ENCODE measurements at places on chromosomes 6 and 20.
A peak's percentile ranks its signal among the peaks of the same experiment; 100 is the strongest.

- DNase-seq: no peak
These were observed 154.8 kb downstream of the PTPRK start for GRCh38 chr6:128365520-128366160.

- no peak for DNase-seq
These were observed 590.7 kb downstream of the MEI4 start for GRCh38 chr6:78243519-78243918.

GRCh38 chr6:106098383-106099234, 12.5 kb downstream of the PRDM1 start:
- peak; percentile 66 for DNase-seq

GRCh38 chr20:24662322-24662721, 192.9 kb downstream of the SYNDIG1 start:
- DNase-seq: no peak

DNA sequence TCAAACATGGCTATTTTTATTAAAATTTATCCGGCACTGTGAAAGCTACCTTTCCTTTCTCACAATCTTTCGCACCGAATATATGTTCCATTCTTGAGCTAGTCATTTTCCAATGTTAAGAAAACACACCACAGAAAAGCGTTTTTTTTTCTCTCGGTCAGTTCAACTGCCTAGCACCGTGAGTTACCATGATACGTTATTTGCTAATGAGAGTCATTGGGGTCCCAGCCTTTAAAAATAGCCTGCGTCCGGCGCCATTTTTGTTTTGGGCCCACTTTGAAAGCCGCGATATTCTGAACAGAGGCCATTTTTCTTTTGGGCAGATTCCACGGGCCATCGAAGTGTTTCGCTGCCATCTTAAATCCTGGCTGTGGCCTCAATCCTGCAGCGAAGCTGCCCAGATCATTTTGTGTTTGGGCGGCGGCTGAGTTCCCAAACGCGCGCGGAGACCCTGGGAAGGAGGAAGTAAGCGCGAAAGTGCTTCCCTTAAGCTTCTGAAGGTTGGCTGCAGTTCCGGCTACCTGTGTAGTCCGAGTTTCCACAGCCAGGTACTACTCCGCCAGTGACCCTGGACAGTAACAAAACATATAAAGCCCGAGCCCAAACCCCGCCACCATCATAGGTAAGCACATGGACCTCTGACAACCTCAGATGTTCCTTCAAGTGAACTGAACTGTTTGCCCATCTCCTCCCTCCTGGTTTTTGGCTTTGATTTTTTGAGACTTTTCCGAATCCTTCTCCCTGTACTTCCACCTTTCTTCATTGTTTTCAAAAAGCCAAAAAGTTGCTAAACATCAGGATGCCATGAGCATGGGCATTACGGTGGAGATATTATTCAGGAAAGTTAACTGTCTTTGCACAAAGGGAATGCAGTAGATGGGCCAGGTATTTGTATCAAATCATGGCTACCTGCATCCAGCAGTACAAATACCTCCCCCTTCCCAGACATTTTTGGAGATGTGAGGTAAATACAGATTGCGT, at the start of gene SLX4IP:
TSS of gene SLX4IP (plus strand) at position 474 of the 981 bp plus-strand sequence. CDS start 22,900 bp downstream, outside the sequence.
- DNase-seq: no peak

DNA sequence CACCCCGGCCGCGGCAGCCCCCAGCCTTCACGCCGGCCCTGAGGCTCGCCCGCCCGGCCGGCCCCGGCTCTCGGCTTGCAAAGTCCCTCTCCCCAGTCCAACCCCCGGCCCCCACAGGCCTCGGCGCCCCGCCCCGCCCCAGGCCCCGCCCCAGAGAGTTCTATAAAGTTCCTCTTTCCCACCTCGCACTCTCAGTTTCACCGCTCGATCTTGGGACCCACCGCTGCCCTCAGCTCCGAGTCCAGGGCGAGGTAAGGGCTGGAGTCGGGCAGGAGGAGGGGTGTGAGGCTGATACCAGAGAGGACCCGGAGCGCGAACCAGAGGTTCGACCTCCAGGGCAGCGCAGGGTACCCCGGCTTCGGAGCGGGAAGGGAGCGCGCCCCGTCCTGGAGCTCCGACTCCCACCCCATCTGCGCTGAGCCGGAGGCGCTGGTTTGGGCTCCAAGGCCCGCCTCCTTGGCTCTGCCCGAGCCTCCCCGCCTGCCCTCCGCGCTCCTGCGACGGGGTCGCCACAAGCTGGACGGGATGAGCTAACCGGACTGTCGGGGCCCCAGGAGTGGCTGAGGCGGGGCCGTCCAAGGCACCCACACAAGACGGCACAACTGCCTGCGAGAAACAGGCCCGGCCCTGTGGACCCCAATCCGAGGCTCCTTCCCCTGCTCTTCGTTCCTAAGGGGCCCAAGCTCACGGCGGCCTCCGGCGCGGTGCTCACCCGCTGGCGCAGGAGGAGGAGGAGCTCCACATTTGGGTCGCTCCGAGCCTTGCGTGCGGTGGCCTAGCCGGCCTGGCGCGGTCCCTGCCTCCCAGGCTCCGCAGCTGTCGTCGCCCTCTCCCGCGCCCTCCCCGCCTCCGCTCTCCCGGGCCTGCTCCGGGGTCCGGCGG, at the start of gene IRF4:
TSS of gene IRF4 (plus strand) at position 194 of the 882 bp plus-strand sequence. CDS start 1,401 bp downstream, outside the sequence.
- DNase-seq: no peak

- DNase-seq: no peak
These were observed 71.2 kb upstream of the THBS2 start for GRCh38 chr6:169324656-169325459.

DNA sequence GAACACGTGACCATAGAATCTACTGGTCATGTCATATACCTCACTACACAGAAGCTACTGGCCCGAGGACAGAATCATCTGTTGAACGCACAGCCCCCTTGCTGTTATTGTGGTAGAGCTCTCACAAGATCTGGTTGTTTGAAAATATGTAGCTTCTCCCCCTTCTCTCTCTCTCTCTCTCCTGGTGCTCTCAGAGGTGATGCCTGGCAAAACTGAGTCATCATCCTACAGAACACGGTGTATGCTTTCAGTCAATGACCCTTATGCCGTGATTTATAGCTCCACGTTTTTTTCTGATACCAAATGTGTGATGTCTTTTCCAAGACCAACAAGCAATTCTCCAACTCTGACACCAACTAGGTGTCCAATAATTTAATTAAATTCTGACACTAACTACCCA, 13.0 kb upstream of the RBM24 start:
- DNase-seq: no peak

DNA sequence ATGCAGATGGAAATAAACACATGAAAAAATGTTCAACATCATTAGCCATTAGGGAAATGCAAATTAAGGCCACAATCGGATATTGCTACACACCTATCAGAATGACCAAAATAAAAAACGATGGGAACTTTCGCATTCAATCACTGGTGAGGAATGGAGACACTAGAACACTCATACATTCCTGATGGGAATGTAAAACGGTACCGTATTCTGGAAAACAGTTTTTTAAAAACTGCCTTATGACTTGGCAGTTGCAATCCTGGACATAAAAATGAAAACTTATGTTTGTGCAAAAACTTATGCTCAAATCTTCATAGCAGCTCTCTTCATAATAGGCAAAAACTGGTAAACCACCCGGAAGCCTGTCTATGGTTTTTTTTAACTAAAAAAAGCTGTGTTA, 146.0 kb downstream of the CEBPB start:
- no peak for DNase-seq

- no peak for DNase-seq
These were observed 64.9 kb upstream of the CITED2 start for GRCh38 chr6:139439349-139439748.

DNA sequence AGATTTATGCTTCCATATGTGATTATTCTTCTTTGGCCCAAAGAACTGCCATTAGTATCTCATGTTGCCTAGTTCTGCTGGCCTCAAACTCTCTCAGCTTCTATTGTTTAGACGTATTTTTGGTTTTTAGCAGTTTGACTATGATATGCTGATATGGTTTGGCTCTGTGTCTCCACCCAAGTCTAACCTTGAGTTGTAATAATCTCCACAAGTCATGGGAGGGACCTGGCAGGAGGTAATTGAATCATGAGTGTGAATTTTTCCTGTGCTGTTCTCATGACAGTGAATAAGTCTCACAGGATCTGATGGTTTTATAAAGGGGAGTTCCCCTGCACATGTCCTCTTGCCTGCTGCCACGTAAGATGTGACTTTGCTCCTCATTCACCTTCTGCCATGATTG, 96.7 kb upstream of the ARG1 start:
- DNase-seq: no peak

DNA sequence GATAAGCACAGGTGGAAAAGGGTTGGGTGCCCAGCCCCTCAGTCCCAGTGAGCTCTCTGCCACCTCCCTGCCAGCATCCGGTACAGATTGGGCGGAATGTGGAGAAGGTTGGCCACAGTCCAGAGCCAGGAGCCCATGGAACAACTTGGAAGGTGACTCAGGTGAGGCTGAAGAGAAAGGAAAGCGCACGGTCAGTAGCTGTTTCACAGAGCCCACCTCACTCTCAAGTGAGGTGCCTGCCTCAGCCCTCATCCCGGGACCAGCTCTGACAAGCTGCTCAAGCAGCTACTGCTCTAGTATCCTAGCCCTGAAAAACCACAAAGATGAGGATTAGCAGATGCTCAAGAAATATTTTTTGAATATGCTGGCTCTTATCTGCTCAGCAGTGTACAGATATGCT, 1.1 kb upstream of the MMP24OS start:
- DNase-seq: no peak

DNA sequence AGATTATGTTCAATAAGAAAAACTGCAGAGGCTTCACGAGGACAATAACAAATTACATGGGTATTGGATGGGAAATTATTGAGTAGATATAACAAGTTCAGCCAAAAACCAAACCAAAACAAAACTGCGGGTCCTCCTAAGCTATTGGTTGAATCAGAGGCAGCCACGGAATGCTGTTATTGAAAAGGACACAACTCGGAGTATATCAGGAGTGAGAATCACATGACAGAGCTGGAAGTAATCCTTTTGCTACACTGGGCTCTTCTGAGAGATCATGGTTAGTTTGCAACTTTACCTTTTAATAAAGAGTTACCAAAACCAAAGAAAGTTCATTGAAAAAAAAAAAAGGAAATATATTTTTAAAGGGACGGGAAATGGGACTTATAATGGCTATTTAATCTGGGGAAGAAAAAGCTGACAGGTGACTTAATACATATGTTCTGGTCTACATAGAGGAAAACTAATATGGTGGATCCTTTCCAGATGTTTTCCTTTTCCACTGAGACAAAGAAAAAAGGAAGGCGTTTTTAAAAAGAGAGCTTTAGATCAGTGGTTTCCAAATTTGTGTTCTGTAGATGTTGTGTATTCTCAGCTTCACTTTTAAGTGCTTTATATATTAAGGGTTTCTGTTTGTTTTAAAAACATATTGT, 6.9 kb upstream of the CITED2 start:
- DNase-seq: no peak

DNA sequence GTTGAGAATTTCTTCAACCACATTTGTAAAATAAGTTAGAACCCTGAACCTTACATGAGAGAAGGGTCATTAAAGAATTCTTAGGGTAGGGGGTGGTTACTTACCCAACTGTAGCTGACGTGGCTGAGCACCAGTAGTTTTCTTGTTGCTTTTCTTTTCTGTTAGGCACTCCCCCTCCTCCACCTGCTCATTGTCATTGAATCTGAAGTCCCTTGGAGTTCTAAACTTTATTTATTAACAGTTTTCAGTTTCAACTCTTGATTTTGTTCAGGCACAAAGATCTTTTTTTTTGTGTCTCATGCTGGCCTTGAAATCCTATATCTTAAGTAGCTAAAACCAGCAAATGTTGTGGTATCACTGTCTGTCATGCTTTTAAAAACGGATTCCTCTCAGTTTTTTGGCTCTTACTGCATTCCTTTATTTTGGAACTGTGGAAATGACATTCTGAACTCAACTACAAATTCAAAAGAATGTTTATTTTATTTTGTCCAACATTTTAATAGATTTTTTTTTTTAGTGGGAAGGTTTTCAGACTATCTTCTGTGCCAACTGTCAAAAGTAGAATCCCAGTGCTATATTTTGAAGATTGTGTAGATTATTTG, 465.2 kb downstream of the PHF3 start:
- no peak for DNase-seq

GRCh38 chr20:58841539-58842264, 9.0 kb downstream of the GNAS-AS1 start:
- no peak for DNase-seq

- no peak for DNase-seq
These were observed 13.5 kb upstream of the MDFI start for GRCh38 chr6:41624621-41625380.

DNA sequence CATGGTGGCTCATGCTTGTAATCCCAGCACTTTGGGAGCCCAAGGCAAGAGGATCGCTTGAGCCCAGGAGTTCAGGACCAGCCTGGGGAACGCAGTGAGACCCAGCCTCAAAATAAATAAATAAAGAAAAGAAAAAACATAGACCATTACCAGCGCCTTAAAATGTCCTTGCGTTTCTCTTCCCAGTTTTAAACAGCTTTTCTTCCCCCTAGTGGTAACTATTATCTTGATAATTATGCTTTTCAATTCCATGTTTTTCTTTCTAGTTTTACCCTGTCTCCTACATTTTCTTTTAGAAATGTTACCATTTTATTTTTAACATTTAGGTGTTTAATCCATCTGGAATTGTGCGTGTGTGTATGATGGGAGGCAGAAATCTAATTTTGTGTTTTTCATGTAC, 24.4 kb downstream of the DNAH8 start:
- DNase-seq: no peak

GRCh38 chr6:159760602-159761057, 1.2 kb upstream of the ACAT2 start:
- DNase-seq: no peak

GRCh38 chr20:36097337-36098151, 57.0 kb upstream of the EPB41L1 start:
- no peak for DNase-seq

DNA sequence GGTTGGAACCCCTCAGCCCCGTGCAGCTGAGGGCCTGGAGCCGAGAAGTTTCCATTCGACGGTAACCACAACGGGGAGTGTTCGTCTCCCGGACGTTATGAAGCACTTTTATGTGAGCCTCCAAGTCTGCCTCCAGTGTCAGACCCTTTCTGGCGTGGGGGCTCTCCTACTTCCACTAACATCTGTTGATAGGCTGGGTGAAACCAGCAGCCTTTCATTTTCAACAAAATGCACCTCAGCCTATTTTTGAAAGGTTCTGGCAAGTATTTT, 257.4 kb downstream of the THBS2 start:
- DNase-seq: no peak

DNA sequence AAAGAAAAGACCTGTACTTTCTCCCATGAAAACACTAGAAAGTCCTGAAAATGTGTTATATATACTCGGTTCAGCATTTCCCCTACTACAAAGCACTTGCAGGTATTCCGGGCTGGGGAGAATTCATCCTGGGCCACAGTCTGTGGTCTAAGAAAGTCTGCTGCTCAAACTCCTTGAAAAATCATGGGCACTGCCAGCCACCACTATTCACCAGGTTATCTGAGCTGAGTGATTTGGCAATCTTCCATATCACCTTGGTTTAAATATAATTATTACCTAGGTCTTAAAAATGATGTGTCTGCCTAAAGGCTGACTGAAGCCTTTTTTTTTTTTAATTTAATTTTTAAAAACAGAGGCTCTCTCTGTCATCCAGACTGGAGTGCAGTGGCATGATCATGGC, 11.3 kb downstream of the FKBP5 start:
- DNase-seq: no peak

DNA sequence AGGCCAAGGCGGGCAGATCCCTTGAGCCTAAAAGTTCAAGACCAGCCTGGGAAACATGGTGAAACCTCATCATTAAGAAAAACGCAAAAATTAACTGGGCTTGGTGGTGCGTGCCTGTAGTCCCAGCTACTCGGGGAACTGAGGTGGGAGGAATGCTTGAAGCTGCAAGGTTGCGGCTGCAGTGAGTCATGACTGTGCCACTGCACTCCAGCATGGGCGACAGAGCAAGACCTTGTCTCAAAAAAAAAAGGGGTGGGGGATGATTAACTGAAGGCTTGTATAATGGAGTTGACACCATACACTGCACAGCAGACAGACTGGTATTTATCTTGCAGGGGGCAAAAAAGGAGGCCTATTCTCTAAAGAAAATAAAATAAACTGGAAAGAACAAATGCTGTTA, 27.7 kb downstream of the SRPK1 start:
- DNase-seq: no peak

Data from keratinocyte (primary cell).